ENCODE measurements at places on chromosomes 5 and 9.
A peak's percentile ranks its signal among the peaks of the same experiment; 100 is the strongest.

DNA sequence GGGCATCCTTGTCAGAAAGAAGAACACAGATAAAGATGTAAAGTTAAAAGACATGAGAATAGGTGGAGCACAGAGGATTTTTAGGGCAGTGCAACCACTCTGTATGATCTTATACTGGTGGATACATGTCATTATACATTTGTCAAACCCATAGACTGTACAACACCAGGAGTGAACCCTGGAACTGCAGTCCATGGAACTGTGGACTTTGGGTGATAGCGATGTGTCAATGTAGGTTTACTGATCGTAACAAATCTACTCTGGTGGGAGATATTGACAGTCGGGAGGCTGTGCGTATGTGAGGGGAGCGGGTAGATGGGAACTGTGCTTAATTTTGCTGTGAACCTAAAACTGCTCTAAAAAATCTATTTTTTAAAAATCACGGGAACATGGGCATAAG lies 60.6 kb downstream of the MROH2B start:
- DNase-seq, result no peak

DNA sequence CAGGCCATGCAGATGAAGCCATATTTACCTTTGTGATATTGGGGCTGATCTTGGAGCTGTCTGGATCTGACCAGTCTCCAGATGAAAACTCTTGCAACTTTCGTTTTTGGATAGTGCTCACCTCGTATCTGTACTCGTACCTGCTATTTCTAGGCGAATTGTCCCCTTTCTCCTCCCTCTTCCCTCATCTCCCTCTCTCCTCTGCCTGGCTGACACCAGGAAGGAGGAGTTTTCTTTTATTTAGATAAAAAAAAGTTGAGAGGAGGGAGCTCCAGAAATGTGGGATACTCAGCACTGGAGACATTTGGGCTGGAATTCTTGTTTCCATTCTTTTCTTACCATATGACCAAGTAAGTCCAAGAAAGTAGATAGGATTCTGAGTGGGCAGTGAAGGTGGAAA lies 54.6 kb upstream of the ABL1 start:
- DNase-seq, result no peak

GRCh38 chr5:53151713-53152458 lies 42.3 kb upstream of the MOCS2 start:
- no peak for DNase-seq

- no peak for DNase-seq
Measured at GRCh38 chr9:121983736-121984135, 109.4 kb downstream of the TTLL11 start.

- no peak for DNase-seq
Measured at GRCh38 chr5:90144625-90145327, 264.8 kb downstream of the CETN3 start.

- DNase-seq, result no peak
Measured at GRCh38 chr5:41797662-41798061, 72.6 kb downstream of the OXCT1 start.

DNA sequence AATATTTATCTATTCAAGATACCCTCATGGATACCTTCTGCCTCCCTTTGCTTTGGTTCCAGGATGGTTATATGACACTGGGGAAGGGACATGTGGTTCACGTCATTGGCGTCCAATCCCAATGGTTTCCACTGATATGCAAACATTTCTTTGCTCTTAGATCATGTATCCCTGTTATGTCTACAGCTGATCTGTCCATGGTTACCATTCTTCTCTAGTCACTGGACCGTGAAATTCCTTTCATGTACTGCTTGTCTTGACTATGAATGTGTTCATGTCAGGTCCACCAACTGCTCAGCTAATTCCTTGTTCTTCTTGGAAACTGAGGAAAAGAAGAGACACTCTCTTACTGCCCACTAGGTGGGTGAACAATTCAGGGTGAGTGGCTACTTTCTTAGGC lies 391.1 kb upstream of the ZNF608 start:
- DNase-seq, result no peak

DNA sequence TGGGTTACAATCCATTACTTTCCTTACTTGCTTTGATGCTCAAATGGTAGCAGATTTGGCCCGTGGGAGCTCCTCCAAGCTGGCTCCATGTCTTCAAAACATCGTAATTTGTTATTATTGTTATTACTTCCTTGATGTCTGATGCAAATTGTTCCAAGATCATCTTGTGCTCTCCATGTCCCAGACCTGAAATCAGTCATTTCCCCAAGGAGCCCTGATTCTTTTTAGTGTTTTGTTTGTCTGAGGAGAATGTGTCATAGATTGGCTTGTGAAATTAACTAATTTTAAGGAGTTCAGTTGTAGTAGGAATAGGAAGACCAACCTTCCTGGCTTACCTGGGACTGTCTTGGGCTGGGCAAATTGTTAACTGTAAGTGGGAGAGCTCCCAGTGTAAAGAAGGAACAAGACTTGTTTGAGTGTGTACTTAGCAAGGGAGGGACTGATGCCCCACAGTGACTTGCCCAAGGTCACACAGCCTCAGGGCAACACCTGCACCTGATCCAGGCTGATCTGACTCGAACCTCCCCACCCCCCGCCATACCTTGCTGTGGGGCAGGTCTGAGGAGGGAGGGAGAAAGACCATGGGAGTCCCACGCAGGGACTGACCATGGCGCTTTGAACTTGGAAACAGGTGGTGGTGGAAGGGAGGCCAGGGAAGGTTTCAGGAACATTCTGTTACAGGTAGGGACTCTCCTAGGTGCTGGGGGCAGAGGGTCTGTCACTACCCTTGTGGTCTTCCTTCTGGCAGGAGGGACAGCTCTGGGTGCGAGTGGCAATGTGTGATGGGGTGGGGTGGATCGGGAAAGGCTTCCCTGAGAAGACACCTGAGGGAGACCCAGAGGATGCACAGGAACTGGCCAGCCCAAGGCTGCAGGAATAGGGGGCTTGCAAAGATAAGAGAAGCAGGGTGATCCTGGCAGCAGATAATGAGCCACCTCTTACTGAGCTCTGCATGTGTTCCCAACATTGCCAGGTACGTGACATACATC lies 2.7 kb upstream of the BICD2 start:
- DNase-seq, result no peak

- peak; percentile 22 for DNase-seq
Measured at GRCh38 chr5:1963941-1964451, 81.3 kb upstream of the IRX4 start.

DNA sequence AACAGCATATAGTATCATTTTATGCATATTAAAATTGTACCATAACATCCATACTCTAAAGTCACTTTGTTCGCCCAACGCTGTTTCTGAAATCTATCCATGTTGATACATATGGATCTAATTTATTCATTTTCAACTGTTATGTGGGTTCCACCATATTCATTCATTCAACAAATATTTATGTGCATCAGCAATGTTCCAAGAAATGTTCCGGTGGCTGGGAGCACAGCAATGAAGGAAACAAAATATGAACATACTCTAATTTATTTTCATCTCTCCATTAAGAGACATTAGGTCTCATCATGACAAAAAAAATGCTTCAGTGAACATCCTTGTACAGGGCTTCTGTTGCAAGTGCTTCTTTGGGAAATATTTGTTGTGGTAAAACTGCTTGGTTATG lies 75.4 kb downstream of the MARCHF3 start:
- no peak for DNase-seq

- no peak for DNase-seq
Measured at GRCh38 chr9:68492806-68493205, 47.9 kb downstream of the TMEM252 start.

- DNase-seq, result peak; percentile 91
Measured at GRCh38 chr5:64165500-64166200, at the start of gene RNF180. RNF180 (plus strand) TSS chr5:64165843; CDS start chr5:64200808, 34,965 bp downstream.

Measured in endodermal cell (in vitro differentiated cells).